ENCODE measurements at places on chromosomes 7 and 10. TPM values are rescaled to one million over a fixed set of nuclear protein-coding genes. Genes with fewer than 3 reads are reported as not detected.

DNA sequence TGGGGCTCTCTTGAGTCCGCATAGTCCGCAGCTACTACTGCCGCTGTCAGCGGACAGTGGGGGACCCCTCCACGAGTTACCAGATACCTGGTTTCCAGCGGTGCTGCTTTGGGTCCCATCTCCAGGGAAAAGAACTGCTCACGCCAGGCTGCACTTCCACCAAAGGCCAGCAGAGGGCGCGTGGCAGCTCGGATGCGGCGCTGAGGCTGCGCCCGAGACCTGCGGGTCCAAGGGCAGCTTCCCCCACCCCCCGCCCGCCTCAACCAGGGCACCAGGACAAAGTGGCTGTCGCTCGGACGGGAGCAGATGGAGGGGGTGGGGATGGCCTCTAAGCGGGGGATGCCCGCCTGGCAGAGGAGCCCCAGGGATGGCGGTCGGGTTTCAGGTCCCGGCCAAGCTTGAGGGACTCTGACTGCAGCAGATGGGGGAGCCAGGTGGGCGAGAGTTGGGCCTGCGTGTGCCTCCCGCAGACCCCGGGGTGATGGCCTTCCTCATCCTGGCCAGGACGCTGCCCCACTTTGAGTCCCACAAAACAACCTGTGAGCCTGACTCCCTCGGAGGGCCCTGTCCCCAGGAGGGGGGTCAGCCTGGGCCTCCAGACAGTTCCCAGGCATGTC, 23.8 kb upstream of the ZNF735 start:
- no peak for DNase-seq

GRCh38 chr10:6136215-6137201, 47.7 kb downstream of the RBM17 start:
- DNase-seq = peak; percentile 54

Gene MYO1G
- total RNA-seq = 0.34 TPM

Gene CASP2
- 16.0 TPM for total RNA-seq

Measured in Daoy (cell line).